ENCODE measurements at places on chromosomes 13 and 19.

GRCh38 chr13:77274126-77274525, 52.8 kb downstream of the MYCBP2 start:
- DNase-seq: no peak

DNA sequence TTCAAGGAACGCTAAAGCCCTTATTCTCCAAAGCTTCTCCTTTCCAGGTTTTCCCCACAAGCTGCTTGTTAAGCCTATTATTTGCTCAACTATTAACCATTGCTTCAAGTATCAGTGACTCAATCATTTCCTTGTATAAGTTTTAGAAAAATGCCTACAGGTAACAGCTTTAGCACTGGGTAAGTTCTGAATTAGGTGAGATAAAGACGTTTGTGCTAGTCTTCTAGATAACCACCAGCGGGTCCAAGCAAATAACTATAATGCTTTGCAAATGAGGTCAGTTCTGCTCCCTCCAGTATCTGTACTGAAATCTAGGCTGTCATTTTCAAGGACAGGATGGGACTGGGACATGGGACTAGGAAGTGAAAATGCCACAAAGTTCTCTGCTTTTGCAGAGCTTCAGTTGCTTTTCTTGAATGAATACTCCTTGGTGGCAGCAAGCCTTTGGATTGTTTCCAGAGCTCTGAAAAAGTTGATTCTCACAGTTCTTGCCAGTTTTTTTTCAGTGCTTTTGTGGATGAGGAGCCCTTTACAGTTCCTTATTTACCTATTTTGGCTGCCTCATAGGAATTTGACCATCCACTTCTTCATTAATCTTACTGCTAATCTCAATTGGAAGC, 1487.7 kb downstream of the EFNB2 start:
- no peak for DNase-seq

- DNase-seq: no peak
These were observed 9.3 kb downstream of the MED16 start for GRCh38 chr19:883661-884211.

DNA sequence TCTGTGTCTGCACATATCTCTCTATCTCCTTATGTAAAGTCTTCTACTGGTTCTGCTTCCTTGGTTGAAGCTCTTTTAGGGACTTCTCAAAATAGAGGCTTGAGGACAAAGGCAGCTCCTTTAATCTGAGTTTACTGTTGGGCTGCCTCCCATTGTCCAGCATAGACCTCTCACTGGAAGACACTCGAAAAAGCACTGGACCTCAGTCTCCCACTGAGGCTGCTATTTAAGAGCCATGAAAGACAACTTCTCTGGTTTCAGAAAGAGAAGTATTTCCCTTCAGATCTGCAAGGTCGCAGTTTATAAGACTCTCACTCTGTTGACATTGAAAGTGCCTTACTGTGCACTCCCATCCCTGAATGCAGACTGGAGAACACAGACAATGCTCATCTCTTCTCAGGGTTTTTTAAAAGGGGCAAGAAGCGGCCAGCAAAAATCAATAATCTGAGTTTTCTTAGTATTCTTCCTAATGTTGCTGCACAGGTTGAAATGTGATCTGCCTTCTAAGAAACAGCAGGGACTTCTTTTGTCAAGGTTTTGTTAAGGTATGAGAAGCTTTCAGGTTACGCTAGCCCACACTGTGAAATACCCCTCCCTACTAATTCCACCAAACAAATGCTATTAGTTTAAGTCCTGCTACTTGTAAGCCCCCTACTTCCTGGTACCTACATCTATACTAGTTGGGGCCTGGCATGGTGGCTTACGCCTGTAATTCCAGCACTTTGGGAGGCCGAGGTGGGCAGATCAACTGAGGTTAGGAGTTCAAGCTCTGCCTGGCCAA, 450.0 kb upstream of the SLC10A2 start:
- DNase-seq: no peak

DNA sequence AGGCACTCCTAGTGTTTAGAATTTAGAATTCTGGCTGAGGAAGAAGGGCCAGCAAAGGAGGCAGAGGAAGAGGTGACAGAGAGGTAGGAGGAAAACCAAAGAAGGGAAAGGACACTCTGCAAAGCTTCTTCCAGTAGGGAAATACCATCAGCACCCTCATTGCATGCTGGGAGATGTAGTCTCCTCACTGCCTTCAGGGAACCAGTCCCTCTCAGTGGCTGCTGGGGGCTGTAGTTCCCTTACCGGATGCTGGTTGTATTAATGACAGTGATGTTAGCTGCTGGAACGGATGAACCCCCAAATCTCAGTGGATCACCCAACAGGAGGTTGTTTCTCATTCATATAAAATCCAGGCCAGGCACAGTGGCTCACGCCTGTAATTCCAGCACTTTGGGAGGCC, 10.1 kb downstream of the GRIN2D start:
- DNase-seq: peak; percentile 23

GRCh38 chr13:110925023-110925612, 10.2 kb upstream of the ANKRD10 start:
- no peak for DNase-seq

DNA sequence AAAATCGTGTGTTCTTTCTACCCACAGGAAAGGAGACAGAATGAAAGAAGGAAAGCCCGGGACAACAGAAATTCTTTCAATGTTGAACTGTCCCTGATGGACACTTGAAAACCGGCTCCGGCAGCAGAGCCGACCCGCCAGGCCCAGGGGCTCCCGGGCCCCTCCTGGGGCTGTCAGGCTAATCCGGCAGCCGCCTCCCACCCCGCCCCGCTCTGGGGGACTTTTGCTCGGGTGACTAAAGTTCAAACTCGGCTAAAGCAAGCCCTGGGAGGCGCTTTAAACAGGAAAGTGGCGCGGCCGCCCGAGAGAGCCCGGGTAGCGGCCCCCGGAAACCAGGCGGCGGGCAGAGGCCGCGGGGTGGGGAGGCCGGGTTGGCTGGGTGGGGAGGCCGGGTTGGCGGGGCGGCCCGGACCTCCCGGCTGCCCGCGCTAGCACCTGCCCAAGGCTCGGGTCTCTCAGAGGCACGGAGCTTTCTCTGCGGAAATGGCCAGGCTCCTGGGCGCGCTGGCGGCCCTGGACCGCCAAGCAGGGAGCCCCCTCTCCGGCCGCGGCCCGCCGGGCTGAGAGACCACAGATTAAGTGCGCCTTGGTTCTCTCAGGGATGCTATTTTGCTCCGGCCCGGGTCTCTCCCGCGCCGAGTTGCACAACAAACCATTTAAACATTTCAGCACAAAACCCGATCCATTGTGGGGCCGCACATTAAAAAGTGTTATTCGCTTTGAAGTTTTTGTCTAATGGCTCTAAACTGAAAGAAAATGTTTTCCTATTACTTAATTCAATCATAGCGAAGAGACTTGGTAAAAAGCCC, 2.6 kb upstream of the GSX1 start:
- DNase-seq: no peak

- peak; percentile 33 for DNase-seq
These were observed 759.9 kb downstream of the GPC5 start for GRCh38 chr13:92158346-92158745.

DNA sequence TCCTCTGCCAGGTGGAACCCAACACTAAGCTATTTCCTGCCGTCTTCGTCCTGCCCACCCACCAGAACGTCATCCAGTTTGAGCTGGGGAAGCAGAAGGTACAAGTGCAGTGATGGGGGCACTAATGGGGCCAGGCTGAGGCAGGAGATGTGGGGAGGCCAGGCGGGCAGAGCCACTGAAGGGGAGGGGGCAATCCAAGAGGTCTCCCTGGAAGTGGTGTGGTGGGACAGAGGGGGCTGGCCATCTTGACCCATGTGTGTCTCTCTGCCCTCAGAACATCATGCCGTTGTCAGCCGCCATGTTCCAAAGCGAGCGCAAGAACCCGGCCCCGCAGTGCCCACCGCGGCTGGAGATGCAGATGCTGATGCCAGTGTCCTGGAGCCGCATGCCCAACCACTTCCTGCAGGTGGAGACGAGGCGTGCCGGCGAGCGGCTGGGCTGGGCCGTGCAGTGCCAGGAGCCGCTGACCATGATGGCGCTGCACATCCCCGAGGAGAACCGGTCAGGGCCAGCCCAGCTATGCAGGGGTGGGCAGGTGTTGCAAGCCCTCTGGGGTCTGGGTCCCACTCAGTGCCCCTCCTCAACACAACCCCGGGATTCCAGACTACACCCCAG, 49.6 kb downstream of the RYR1 start:
- no peak for DNase-seq

DNA sequence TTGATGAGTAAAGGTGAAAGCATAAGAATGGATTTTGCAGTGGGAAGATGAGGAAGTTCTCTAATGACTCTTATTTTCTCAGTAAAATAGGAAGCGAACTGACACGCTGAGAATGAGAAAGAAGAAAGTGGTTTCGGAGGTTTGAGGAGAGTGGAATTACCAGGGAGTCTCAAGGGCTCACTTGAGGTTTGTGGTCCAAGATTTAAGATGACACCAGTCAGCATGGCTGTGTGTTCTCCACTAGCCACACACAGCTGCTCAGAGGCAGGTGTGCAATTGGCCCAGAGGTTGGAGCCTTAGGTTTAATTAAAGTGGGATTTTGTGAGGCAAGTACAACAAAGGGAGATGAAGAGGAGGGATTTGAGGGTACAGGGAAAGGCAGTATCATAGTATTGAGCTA, 99.6 kb upstream of the NBEA start:
- no peak for DNase-seq

DNA sequence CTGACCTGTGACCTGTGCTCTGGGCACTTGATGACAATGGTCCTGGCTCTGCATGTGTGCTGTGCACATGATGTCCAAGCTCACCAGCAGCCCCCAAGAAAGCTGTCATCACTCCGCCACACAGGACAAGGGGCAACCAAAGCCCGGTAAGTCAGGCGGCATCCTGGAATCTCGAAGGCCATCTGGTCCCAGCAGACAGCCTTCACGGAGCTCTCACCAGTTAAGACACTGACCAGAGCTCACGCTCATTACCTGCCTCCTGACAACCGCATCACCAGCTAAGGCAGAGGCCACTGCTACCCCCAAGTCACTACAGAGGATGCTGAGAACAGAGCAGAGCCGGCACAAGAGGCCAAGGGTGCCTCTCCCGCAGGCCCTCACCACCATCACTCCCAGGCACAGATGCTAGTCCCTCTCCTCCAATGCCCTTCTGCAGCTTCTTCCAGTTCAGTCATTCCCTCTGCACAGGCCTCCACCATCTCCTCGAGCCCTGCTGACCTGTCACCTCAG, 10.6 kb downstream of the PPP6R1 start:
- no peak for DNase-seq

- DNase-seq: no peak
These were observed 4.8 kb downstream of the STK24 start for GRCh38 chr13:98571955-98572662.

DNA sequence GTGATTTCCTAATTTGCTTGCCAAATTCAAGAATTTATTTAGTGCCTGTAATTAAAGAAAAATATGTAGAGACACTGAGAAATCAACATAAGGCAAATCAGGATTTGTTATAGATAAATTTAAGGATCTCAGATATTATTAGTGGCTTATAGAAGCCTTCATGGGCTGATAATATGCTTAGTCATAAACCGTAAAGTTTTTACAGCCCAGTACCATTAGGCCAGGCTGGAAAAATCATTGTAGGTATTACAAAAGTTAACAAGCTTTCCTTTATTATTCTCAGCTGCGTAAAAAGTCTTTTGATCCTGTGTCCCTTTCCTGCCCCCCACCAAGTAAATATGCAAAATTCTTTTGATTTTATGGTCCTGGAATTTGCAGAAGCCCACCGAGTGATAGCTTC, 58.2 kb downstream of the SLITRK6 start:
- DNase-seq: no peak

DNA sequence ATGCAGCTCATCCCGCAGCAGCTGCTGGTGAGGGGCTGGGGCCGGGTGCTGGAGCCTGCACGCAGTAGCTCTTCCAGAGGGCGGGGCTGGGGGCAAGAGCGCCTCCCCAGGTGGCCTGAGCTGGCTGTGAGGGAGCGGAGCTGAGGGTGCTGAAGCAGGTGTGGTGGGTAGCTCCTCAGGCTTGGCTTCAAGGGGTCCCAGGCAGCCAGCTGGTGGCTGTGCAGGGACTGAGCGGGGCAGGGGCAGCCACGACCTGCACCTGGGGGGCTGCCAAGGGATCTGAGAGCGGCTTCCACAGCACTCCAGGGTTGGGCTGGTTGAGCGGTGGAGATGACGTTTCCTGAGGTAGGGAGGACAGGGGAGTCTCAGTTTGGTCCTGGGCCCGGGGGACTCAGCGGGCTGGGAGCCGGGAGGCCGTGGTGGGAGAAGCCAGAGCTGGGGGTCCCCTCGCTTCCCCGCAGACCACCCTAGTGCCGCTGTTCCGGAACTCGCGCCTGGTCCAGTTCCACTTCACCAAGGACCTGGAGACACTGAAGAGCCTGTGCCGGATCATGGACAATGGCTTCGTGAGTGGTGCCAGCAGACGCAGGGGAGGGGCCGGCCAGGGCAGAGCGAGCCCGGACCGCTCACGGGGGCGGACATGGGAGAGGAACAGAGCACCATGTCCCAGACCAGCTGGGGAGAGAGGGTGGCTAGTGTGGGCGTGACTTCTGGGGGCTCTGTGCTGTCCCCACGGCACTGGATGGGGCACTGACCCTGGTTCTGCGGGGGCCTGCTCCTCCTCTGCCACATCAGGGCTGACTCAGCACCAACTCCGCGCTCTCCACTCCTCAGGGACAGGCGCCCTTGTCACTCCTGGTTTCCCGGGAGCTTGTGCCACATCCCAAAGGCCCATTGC, 7.4 kb downstream of the PTOV1 start:
- DNase-seq: no peak

DNA sequence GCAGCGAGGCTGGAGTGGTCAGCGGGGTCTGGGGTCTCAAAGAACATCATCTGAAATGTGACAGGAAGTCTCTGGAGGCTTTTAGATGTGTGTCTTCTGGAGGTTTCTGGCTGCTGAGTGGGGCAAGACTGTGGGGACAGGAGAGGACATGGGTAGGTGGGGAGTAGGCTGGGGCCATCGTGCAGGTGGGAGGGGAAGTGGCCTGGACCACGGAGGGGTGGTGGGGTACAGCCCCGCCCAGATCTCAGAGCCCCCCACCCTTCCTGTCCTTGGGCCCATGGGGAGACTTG, 6.2 kb downstream of the AP1M1 start:
- no peak for DNase-seq

- DNase-seq: no peak
These were observed 63.9 kb downstream of the POSTN start for GRCh38 chr13:37534676-37535075.

DNA sequence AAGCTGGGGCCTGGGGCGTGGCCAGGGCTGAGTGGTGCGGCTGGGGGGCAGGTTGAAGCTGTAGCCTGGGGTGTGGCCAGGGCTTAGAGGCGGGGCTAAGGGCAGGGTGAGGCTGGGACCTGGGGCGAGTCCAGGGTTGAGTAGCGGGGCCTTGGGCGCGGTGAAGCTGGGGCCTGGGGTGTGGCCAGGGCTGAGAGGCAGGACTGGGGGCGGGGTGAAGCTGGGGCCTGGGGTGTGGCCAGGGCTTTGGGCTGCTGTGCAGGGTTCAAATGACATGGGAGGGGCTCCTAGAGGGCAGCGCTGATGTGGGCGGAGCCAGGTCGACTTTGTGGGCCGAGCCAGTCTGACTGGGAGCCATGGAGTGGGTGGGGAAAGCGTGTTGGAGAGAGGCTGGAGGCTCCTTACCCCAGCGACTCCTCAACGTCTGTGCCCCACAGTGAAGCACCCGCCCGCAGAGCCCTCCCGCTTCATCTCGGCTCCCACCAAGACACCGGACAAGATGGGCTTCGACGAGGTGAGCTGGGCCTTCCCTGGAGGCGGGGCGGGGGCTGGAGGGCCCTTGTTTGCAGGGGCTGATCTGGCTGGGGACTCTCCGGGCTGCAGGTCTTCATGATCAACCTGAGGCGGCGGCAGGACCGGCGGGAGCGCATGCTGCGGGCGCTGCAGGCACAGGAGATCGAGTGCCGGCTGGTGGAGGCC, 21.5 kb downstream of the COLGALT1 start:
- no peak for DNase-seq

- no peak for DNase-seq
These were observed 562.1 kb downstream of the DACH1 start for GRCh38 chr13:71304861-71305260.

GRCh38 chr13:32022311-32022710, 9.3 kb upstream of the FRY start:
- DNase-seq: no peak

Measured in bone marrow (tissue), 2 donors.